ENCODE measurements at places on chromosomes 6 and 20.
A peak's percentile ranks its signal among the peaks of the same experiment; 100 is the strongest.

DNA sequence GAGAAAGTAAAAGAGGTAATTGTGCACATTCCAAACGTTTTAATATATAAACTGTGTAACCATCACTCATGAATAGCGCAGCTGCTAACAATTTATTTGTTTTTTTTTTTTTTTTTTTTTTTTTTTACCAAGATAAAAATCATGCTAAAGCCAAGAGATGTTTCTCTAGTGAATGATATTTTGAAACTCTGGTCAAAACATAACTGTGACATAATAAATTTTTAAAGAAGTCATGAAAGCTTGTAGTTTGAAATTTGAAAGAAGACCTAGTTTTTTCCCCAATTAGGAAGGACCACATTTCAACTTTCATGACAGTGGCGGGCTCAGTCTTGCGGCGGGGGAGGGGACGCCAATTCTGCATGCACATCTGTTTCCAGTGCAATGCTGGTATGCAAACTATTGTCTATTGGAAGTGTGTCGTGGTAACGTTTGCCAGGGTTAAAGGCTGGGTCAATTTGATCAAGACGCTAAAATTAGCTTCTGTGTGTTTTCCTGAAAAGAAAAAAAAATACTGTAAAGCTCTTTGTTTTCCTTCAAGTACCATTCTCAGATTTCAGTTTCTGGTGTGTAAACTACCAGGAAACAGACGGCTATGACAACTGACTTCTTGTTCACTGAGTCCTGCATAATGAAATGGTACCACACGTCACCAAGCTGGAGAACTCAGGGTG is 211.9 kb downstream of the FOXC1 start:
- DNase-seq, result peak; percentile 38

- no peak for DNase-seq
Measured at GRCh38 chr6:1997702-1998101, 247.7 kb downstream of the GMDS start.

- no peak for DNase-seq
Measured at GRCh38 chr6:91268941-91269340, 682.1 kb upstream of the MAP3K7 start.

DNA sequence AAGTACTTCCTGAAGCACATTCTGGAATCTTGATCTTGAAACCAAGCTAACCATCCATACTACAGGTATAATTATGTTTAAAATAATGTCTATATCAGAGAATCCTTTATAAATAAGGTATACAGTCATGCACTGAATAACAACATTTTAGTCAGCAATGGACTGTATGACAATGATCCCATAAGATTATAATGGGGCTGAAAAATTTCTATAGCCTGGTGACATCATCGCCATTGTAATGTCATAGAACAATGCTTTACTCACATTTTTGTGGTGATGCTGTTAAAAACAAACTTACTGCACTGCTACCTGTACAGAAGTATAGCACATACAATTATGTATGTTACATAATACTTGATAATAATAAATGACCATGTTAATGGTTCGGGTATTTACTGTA is 31.8 kb downstream of the RNF146 start:
- DNase-seq, result no peak

DNA sequence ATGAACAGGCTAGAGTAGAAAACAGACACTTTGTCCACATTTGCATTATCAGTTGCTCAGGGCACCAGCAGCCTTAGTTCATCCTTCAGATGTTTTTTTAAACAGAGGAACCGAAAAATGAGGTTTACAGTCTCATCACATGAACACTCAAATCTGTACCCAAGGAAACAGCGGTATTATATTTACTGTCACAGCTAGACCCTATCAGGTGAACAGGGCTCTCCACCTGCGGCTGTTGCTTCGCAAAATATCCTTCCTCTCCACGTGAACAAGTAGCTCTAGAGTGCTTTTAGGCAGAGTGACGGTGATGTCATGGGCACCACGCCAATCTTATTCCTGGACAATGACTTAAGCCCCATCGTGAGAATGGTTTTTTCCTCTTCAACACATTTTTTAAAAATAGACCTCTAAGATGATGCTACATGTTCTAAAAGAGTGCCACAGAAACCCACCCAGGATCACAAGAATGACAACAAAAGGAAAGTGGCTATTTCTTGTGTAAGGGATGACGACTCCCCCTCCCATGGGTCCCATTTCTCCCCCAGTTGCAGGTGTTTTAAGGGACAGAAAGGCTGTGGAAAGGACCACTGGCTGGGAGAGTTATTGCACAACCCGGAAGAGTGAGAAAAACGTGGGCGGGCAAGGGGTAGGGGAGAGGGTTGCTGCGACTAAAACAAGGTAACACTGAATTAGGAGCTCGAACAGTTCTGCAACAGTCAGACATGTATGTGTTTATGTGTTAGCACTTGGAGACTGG is 77.7 kb downstream of the EFHC1 start:
- DNase-seq, result peak; percentile 97

DNA sequence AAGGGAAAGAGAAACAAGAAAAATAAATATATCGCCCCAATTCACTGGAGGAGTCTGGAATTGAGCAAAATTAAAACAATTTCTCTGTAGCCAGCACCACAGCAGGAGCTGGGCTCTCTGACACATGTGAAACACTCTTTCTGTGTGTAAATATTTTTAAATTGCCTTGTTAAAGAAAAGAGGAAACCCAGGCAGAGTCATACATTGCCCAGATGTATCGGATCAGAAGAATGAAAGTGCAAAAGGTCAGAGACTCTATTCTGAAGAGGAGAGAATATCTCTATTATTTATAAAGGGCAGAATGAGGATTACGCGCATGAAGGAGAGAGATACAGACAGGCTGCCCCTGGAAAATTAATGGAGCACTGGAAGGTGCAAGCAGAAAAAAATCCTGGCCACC is 127.0 kb upstream of the MAN1A1 start:
- no peak for DNase-seq

GRCh38 chr6:132204591-132204990 is 196.7 kb downstream of the MOXD1 start:
- no peak for DNase-seq

DNA sequence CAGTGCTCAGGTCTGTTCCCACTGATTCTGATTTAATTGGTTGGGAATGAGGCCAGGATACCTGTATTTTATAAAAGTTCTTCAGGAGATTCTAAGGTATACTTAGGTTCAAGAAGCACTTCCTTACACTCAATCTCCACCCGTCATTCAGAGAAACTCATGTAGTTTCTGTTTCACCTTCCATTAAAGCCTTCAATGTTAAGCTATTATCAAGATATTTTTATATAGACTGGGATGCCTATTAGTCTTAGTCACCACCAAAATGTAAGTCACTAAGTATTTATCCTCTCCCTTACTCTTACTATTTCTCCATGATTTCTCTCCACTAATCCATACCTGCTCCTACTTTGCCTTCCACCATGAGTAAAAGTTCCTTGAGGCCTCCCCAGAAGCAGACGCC is 38.1 kb upstream of the GCLC start:
- DNase-seq, result no peak

DNA sequence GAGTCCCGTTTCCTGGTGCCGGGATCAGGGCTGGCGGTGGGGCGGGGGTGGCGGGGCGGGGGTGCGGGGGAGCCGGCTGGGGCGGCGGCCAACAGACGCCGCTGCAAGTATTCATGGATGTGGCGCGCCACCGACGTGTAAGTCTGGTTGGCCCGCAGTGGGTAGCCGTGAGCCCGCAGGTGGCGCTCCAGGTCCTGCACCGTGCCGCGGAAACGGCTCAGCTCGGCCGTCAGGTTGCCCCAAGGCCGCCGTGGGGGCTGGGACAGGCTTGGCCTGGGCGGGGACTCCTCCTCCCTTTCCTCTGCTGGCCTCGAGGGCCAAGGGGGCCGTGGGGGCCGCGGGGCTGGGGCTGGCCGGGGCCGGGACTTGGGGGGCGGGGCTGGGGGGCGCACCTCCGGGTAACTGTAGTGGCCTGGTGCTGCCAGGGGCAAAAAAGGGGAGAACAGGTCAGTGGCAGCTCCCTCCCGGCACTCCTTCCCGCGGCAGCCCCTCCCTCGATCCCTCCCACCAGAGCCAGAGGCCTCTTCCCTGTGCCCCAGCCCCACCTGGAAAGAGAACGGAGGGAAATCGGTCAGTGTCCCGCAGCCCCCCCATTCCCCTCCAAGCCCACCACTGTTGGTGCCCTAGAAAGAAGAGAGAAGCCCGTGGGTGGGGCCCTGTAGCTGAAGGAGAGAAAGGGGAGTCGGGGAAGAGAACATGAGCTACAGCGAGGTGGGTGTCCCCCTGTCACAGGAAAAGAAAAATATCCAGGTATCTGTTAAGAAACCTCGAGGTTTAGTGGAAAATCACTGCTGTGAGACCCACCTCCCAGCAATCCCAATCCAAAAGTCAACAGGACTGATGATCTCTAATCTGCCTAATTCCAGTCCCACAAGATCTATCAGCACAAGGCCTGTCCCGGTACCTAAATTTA is 21.3 kb downstream of the TNXB start:
- DNase-seq, result no peak

DNA sequence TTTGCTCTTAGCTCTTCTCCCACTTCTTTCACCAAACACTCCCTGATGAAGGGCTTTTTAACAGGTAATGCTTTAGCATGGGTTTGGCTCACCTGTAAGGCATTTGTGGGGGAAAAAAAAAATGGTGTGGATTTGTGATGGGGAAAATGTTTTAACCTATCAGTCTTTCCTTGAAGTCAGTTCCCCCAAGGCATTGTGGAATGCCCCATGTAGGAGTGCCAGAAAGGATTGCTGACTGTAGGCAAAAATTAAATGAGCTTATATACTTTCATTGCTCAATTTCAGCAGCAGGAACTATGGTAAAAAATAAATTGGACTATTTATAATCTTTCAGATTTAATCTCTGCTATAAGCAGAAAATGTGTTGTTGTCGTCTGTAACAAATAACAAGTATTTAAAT is 10.6 kb upstream of the SASH1 start:
- no peak for DNase-seq

DNA sequence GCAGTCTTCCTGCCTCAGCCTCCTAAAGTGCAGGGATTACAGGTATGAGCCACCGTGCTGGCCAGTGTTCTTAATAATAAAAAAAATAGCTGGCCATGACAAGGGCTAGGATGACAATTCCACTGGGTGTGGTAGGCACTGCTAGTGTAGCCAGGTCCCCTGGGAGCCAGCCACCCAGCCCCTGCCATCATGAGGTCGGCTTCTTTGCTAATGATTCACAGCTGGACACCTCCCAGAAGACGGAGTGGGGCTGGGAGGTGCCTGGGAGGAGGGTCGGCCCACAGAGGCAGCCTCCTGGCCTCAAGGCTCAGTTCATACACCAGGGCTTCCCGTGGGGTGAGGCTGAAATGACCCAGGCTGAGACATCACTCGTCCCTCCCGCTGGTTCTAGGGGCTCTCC is 230.4 kb downstream of the TAF4 start:
- DNase-seq, result no peak

Measured in GM12864 (cell line).